ENCODE measurements at places on chromosomes 4 and X.

DNA sequence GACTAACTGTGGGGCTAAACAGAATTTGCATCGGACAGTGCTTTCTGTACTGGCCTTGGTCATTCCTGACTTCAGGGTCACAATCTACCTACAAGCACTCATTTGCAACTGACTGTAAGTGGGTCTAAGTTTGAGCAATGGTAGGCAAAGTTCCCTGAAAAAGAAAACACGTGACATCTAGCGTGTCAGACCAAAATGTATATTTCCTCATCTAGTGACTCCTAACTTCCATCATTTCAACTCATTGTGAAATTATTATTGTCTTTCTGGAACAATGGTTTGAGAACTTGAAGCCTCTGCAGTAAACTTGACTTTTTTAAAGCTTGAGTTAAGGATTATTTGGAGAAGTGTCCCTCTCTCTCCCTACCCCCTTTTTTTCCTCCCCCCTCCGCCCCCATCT, 113.6 kb downstream of the MID1 start:
- no peak for DNase-seq

DNA sequence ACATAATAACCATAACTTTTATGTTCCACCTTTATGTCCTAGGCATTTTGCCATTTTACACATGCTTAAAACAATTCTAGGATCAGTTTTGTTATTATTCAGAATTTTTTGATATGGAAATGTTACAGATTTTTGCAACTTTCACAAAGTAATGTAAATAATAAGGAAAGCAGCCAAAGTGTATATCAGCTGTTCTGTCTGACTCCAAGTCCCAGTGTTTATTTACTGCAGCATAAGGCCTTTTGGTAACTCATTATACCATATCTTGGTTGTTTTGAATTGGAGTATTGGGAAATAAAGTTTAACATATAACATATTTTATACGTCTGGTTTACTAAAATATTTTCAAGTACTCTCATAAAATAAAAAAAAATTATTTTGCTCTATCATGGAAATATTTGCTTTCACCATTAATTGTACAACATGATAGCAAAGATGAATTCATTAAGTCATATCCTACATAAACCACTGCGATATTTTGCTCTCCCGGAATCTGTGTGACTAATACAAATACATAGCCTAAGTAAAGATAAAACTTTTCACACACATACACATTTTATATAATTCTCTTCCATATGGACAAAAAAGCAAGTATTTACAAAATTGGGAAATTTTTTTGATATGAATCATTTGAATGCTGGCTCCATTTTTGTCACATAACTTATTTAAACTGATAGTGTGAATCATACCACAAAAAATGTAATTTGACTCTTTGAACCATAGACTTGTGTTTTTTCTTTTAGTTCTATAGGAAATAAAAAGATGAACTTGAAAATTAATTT, 399.0 kb downstream of the PABPC4L start:
- no peak for DNase-seq

GRCh38 chr4:99712099-99712498, 54.5 kb upstream of the C4orf54 start:
- DNase-seq = no peak

DNA sequence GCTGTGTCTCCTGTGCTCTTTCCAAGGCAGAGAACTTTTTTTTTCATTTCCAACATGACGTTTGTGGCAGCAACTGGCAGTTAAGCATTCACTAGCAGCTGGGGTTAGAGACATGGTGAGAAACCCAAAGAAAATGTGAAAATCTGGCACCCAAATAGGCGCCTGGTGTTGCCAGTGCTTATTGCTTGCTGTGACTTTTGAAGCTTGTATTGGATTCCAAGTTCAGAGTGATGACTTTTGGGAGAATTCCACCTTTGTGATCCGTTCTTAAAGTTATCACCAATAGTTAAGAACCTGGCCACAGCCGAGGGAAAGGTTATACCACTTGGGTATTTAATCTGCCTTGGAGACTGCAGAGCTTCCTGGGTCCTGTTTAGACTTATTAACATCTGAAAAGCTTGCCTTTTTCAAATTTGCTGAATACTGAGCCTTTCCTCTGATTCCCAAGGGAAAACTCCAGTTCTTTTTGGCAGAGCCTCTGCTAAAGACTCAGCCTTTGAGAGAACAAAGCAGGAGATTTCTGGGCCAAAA, 101.0 kb downstream of the OPHN1 start:
- no peak for DNase-seq

GRCh38 chrX:65635378-65635777, 32.1 kb upstream of the MSN start:
- no peak for DNase-seq

- DNase-seq = no peak
These were observed 27.0 kb upstream of the NKAP start for GRCh38 chrX:119970574-119970973.

DNA sequence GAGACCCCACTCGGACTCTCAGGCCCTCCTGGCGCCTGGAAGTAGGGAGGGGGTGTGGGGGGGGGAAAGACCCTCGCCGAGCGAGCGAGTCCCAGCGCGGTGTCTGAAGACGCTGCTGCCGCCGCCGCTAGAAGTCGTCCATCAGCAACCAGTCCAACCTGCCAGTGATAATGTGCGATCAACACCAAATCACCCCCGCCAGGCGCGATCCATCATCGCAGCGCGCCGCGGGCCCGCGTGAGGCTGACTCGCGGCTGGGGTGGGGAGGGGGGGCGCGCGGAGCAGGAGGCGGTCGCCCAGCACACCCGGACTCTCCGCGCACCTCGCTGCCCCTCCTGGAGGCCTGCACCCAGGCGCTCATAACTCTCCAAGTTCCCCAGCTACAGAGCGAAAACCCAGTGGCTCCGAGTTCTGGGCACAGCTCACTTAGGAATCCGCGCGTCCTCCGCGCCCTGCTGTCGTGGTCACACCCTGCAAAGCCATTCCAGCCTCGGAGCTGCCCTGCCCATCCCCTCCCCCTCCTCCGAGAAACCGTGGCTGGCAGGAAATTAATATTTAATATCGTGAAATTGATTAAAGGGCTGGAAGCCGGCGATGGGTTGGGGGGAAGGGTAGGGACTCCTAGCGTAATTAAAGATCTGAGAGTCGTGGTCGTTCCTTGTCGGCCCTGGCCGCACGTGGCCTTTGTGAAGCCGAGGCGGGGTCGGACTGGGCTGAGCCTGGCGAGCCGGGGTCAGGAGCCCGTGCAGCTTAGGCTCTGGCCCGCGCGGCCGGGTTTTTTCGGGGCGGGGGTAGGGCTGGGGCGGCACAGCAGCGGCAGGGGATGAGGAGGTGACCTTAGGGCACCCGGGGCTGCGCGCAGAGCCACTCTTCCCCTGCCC, 58.1 kb upstream of the BCOR start:
- no peak for DNase-seq

DNA sequence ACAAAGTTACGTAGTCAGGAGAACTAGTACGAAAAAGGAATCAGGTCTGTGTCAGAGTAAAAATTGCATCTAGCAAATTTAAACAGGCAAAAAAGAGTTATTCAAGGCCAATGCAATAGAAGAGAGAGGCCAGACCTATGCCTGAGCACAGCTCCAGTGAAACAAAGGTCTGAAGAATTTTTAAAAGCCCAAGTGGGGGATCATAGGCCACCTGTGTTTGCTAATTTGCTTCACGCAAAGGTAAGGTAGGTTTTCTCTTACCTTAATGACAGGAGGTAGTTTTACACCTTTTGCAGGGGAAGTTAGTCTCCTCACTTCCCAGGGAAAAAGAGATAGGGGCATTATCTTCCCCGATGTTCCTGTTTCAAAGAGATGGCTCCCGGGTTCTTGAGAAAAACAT, 448.6 kb upstream of the TECRL start:
- DNase-seq = no peak

- DNase-seq = no peak
These were observed 103.1 kb upstream of the NKX1-1 start for GRCh38 chr4:1509366-1509765.

GRCh38 chrX:14380044-14380443, 149.3 kb upstream of the GLRA2 start:
- no peak for DNase-seq

GRCh38 chrX:68195561-68195960, 237.7 kb downstream of the OPHN1 start:
- DNase-seq = no peak

- no peak for DNase-seq
These were observed 69.8 kb downstream of the BMPR1B start for GRCh38 chr4:94827481-94828110.

- DNase-seq = no peak
These were observed 162.1 kb downstream of the EPHA5 start for GRCh38 chr4:65508168-65508567.

DNA sequence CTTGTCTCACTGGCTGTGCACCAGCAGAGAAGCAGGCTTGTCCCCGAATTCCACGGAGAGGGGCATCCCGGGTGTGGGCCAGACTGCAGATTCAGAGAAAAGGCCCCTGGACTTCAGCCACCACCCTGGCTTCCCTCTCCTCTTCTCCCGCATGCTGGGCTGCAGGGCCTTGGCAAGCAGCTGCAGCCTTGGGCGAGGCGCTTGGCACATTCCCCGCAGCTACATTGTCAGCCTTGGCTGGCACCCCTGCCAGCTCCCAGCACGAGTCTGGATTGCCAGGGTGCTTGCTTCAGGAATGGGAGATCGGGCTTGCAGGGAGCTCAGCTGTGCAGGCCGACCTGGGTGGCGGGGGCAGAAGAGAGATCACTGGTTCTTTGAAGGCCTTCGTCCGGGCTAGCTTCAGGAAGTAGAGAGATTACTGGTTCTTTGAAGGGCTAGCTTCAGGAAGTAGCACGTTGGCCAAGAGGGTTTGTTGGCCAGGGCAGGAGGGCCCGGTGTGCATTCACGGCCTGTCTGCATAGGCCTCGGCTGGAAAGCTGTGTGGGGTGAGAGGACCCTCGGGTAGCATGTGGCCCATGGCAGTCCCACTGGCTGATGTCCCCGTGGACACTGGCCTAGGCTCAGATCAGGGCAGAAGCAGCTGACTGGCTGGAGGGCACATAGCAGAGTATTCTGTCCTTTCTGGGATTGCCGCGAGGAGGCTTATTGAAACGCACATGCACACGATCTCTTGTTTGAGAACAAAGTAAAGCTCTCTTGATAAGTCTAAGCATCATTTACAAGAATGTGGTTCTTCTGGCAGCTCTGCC, 2.7 kb downstream of the ABCD1 start:
- no peak for DNase-seq

- no peak for DNase-seq
These were observed 54.0 kb upstream of the LDB2 start for GRCh38 chr4:16952462-16952871.

- no peak for DNase-seq
These were observed 401.7 kb downstream of the TLL1 start for GRCh38 chr4:166274775-166275174.

- DNase-seq = no peak
These were observed 37.3 kb upstream of the GK2 start for GRCh38 chr4:79445371-79445781.

GRCh38 chrX:138938003-138938402, 226.5 kb upstream of the FGF13 start:
- no peak for DNase-seq

DNA sequence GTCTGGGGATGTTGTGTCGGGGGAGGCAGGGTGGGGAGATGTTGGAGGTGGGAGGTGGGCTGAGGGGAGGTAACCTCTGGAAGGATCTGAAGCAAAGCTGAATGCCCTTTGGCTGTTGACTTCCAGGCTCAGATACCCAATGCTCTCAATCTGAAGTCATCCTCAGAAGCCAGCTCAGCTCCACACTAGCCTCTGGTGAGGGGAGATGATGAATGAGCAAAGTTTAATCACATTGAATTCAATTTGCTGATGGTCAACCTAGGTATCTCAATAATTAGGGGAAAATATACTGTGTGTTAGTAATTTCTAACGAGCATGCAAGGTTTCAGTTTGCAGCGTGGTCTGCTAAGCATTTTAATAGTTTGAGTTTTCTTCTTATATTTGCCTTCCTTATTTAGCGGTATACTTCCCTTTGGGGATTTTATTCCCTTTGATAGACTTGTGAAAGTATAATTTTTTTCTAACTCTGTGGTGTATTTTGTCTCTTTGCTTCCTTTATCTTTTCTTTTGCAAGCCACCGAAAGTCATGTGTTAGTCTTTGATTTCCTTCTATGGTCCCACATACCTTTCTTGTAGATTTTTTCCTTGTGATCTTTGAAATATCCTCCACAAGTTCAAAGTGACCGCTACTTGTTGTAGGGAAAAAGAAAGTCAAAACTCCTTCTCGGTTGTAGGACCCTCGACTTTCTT, 146.3 kb upstream of the LEF1 start:
- DNase-seq = no peak

DNA sequence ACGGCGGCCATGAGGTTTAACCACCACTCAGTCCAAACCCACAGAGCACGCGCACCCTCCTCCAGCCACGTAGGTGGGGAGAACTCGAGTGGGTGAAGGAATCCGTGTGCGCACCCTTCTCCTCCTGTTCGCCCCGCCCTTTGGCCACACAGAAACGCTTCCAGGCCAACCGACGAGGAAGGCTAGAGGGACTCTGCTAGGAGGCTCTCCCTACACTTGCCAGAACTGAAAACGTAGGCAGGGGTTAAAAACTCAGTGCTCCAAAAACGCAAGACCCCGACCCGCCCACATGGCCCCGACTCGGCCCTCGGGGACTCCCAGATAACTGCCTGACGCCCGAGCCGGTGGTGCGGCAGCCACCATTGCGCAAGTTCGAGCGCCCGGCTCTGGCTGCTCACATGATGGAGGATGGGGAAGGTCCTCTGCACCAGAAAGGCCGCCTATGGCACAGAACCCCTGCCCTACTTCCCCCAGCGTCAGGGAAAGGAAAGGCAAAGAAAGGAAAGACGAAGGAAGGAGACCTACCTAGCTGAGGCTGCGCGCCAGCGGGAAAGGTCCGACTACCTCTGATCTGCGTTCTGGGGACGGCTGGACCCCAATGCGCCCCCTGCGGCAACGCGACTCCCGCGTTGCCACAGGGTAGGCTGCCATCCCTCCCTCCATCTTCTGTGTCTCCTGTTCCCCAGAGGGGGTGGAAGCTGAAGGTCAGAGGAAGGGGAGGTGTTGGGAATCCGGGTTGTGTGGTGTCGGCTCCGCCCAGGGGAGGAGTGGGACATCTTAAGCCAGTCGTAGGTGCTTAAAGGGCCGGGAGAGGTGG, 201.9 kb upstream of the AGTR2 start:
- no peak for DNase-seq

- DNase-seq = no peak
These were observed 72.1 kb downstream of the IDS start for GRCh38 chrX:149433051-149433450.

GRCh38 chr4:84527391-84527790, 28.3 kb upstream of the NKX6-1 start:
- no peak for DNase-seq

- DNase-seq = no peak
These were observed 91.3 kb downstream of the LCORL start for GRCh38 chr4:17930256-17930655.

- DNase-seq = no peak
These were observed 161.4 kb downstream of the RAB28 start for GRCh38 chr4:13322681-13323101.
